Ammon's horn (tissue), 1 donor: ENCODE measurements at places on chromosomes 16 and 17.

- no peak for DNase-seq
Measured at GRCh38 chr16:1723450-1724147, 17.6 kb downstream of the MAPK8IP3 start.

- no peak for DNase-seq
Measured at GRCh38 chr17:33292201-33292980, 704 bp downstream of the ASIC2 start.

DNA sequence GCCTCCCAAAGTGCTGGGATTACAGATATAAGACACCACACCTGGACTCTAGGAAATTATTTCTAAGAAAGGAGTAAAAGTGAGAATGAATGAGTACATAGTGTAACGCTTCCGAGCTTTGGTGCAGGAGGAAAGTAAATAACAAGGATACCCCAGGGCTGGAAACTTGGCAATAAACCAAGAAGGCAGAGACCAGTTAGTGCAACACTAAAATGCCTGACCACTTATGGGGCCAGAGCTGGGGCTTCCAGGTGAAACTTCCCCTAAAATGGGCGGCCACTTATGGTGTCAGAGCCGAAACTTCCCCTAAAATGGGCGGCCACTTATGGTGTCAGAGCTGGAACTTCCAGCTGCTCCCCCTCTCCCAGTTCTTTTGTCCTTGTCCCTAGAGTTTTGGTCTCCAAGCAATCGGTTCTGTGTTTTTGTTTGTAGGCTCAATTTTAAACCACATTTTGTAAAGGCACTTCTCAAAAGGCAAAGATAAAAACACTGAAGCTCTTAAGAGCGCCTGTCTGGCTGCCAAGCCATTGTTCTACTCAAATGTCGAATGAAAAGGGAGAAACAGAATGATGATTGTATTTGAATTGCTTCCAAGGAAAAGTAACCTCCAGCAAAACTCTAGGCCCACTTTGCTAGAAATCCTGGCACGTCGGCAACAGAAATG lies 63.9 kb downstream of the NXN start:
- DNase-seq, result peak; percentile 33

DNA sequence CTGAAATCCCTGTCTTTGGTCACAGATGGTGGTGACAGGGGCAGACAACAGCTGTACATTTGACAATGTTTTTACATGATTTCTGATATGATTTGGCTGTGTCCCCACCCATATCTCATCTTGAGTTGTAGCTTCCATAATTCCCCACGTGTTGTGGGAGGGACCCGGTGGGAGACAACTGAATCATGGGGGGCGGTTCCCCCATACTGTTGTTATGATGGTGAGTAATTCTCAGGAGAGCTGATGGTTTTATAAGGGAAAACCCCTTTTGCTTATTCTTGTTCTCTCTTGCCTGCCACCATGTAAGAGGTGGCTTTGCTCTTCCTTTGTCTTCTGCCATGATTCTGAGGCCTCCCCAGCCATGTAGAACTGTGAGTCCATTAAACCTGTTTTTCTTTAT lies 353.9 kb downstream of the CPPED1 start:
- DNase-seq, result no peak

DNA sequence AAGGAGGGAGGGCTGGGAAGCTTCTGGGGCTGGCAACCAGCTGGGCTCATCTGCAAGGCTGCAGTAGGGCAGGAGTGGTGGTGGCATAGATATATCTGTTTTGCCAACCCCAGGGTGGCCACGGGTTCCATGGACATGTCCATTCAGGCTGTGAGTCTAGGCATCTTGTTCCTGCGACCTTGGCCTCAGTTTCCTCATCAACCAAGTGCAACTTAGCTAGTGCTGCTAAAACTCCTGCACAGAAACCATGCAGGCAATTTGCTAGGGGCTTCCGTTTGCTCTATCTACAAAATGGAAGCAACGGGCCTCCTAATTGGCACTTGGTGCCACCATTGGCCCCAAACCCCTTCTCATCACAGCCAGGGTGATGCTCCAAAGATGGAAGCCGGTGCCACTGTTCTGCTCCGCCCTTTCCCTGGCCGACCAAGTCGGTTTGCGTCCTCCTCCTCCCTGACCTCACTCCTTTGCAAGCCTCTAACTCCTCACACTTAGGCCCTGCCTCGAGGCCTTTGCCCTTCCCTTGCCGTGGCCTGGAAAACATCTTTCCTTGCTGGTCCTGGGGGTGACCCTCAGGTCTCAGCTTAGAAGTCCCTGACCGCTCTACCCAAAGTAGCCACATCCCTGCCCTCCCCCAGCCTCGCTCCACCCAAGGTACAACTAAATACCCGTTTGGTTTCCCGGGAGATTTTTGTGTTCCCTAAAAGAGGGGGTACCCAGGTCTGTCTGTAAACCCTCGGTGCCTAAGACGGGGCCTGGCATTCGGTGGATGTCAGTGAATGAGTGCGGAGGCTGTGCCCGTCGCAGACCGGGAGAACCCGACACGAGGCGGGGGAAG lies 1.2 kb downstream of the SREBF1 start:
- DNase-seq, result no peak

DNA sequence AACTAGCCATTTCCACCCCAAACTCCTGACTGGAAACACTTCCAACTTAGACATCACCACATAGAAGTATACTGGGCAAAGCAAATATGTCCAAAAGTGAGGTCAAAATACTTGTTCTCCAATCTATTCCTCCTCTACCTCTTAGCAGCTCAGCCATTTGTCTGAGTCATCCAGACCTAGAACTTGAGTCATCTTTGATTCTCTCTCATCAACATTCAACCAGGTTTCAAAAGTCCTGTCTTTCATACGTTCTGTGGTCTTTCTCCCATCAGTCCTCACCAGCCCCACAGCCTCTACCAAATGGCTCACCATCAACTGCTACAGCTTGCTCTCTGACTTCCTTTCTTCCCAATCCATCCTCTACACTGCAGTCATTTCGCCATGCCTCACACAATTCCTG lies 6.8 kb downstream of the ANKFY1 start:
- DNase-seq, result no peak

- no peak for DNase-seq
Measured at GRCh38 chr17:81515530-81516041, 3.0 kb upstream of the ACTG1 start.

- DNase-seq, result no peak
Measured at GRCh38 chr17:76687298-76688164, 23.2 kb downstream of the MXRA7 start.

- DNase-seq, result no peak
Measured at GRCh38 chr17:2926019-2926650, 129.9 kb downstream of the RAP1GAP2 start.

GRCh38 chr16:75617121-75617520 lies 6.0 kb downstream of the ADAT1 start:
- DNase-seq, result no peak

GRCh38 chr16:73172241-73172972 lies 124.5 kb upstream of the ZFHX3 start:
- peak; percentile 38 for DNase-seq

- DNase-seq, result peak; percentile 68
Measured at GRCh38 chr16:88533932-88534637, 36.1 kb upstream of the ZC3H18 start.

DNA sequence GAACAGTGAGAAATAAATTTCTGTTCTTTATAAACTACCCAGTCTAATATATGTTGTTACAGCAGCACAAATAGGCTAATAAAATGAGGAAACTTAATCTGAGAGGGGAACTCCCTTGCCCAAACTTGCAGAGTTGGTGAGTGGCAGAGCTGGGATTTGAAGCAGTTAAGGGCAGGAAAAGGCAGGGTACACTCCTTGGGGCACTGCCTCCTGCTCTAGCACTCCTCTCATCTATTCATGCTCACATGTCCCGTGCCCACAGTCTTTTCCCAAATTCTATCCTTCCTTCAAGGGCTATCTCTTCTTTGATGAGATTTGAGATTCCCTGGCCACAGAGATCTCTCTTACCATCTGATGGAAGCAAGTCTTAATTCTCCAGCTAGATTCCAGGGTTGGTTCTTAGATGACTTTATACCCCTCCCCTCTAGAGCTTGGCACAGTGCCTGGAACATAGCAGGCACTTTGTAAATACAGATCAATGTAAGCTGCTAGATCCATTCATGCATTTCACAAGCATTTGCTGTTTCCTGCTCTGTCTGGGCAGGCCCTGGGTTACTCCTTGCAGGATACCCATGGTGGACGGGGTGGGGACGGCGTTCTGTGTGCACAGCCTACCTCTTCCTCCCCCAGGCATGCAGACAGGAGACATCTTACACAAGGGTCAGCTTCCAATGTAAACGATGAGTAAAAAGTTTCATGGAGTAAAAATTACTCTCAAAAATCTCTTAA lies 39.2 kb upstream of the ABCC12 start:
- no peak for DNase-seq

- DNase-seq, result no peak
Measured at GRCh38 chr17:62649570-62649969, 22.1 kb downstream of the MRC2 start.

DNA sequence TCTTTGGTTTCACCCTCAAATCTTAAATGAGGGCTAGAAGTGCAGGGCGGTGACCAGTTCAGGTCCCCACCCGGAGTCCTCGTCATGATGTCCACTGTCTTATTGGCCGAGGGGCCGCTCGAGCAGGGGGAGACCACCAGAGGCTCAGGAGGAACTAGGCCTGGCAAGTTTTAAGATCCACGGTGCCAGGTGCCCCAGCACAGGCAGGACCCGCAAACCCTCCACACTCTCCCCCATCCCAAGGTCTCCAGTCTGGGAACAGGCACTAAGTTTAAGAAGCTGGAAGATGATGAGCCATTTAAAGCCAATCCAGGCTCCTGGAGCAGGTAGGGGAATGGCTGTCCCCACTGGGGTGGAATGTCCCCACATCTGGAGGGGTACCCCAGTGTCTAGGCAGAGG lies 4.1 kb downstream of the DLX3 start:
- DNase-seq, result no peak

GRCh38 chr16:77711179-77711578 lies 11.1 kb upstream of the NUDT7 start:
- DNase-seq, result no peak

- DNase-seq, result no peak
Measured at GRCh38 chr17:77174928-77175661, 34.3 kb downstream of the SEC14L1 start.

DNA sequence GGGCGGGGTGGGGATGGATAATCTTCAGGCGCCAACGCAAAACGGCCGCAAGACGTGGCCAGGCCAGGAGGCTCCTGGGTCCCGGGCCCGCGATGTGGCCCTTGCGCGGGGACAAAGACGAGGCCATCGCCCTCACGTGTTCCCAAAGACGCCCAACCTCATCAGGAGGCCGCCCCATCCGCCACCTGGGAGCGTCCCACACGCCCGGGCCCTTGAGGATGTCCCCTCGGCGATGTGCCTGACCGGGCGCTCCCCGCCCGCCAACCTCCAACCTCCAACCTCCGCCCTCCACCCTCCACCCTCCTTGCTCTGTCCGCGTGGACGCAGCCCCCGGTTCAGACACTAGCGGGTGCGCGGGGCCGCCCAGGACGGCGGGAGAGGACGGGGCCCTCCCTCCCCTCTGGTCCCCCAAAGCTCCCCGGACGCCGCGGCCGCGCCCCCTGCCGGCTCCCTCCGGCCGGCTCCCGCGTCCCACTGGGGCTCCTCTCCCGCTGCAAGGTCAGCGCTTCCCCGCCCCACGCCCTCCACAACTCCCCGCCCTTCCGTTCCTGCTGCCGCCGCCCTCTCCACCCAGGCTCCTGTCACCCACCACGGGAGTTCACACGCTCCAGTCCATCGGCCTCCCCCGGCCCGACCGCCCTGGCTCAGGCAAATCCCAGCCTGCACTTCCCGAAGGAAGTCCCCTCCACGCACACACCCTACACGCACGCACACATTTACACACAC lies 250.8 kb upstream of the RPL38 start:
- peak; percentile 32 for DNase-seq
